ENCODE measurements at places on chromosomes 13 and 19.

DNA sequence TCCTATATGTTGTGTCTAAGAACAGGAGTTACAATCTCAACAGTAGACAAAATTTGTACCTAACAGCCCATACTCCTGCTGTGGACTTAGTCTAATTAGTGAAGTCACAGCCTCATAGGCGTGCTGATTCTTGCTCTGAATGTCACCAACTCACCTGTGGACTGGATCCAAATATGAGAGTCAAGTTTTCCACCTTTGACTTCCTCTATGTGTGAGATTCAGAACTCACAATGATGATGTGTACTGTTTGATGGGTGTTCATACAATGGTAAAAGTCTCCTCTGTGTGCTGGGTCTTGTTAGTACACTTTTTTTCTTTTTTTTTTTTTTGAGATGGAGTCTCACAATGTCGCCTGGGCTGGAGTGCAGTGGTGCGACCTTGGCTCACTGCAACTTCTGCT, 7.8 kb upstream of the ZNF91 start:
- DNase-seq = no peak

DNA sequence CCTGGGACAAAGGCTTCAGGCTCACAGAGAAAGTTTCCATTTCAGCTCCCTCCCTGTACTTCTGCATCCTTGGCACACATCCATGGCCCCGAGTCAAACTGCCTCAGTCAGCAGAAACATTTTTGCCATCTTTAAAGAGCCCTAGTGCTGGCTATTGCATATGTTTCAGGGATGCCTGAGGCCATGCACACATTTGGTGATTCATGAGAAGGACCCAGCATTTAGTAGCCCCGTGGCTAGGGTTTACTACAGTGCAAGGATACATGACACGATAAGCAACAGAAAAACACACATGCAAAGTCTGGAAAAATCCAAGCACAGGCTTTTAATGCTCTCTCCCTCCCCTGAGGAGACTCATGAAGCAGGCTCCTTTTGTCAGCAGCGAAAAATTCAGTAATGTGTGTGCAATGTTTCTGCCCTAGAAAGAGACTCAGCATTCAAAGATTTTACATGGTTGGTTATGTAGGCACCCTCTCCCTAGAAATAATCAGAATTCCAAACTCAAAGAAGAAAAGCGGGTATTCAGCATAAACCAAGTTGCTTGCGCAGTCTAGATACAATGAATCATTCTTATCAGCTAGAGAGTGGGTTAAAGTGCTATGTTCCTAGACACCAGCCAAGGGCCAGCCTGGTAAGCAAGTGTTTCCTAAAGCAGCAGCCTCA, 17.6 kb downstream of the ACOD1 start:
- no peak for DNase-seq

- DNase-seq = no peak
Observed at GRCh38 chr13:28983641-28984040, 163.5 kb downstream of the MTUS2 start.

DNA sequence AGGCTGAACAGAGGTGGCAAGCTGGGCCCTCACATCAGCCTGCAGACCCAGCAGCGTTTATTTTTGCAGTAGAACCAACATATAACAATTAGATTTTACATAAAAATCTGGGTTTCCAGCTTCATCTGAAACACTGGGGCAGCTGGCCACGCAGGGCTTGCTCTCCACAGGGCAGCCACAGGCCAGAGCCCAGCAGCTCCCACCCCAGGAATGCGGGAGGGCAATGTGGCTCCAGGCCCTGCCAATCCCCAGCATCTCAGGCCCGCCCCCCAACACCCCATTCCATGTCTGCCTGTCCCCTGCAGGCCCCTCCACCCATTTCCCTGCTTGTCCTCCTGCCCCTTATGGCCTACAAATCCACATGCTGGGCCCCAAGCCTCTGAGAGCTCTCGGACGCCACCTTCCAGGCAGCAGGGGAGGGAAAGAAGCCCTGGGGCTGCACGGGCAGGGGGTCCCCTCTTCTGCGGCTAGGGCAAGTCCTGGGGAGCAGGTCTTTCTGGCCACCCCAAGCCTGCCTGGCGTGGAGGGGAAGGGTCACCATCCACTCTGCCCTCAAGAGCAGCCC, 15.0 kb upstream of the VSTM2B start:
- DNase-seq = no peak

DNA sequence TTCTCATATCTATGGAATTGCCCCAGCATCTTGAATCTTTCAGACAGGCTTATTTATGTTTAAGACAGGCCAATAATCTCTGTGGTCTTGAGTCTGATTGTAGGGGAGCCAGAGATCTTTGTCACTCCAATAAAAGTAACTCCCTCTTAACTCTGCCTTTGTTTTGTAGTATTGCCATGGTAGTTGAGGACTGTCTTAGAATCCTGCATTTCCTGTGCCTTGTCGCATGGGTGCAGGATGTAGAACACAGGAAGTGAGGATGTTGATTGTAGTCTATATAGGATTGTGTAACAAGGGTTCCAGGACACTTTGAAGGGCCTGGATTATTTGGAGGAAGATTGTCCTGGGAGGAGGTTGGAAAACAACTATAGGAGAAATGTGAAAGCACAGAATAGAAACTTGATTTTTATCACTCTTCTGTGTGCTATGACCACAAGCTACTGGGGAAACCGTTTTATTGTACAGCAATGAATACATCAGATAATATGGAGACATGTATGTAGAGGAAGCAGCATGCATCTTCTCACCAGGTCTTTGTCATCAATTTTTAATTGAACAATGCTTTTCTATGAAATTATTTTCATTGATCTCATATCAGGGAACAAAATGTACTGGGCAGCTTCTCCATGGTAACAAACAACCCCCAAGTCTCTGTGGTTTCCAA, 411.7 kb downstream of the FGF9 start:
- no peak for DNase-seq

DNA sequence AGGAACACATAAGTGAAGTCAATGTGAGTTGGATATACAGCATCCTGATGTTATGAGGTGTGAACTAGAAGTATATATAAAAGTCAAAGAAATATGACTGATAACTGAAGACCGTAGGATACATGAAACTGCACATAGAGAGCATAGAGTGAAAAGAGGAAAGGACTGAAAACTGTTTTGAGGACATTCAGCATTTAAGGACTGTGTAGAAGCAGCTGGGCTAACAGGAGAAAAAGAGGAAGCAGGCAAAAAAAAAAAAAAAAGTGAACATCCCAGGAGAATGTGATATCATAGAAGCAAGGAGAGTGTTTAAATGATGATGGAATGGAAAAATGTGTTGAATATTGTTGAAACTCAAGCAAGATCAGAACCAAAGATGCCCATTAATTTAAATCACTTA, 363.5 kb downstream of the PCDH20 start:
- DNase-seq = no peak

DNA sequence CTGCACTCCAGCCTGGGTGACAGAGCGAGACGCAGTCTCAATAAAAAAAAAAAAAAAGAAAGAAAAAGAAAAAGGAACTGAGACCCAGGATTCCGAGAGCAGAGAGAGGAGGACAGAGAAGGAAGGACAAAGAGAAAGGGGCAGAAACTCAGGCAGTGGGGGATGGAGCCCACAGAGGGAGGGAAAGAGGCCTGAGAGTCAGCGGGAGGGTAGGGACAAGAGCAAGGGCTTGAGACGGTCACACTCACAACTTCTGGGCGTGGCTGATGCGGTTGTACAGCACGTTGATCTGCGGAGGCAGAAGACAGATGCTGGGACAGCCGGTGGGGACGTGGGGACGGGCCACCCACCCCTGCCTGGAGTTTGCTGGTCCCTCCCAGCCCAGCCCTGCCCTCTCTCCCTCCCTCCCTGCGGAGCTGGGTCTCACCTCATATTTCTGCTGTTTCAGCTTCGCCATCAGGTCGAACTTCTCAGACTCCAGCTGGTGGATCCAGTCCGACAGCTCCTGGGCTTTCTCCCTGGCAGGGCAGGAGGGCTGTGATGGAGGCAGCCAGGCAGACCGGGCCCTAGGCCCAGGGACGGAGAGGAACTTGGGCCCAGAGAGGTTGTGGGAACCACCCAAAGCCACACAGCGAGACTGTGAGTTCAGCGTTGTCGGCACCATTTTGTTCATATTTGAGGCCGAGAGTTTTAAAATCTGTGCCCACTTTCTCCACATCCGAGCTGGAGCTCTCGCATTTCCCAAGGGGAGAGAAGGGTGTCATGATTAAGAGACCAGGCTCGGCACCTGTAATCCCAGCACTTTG, 15.2 kb downstream of the TNNT1 start:
- no peak for DNase-seq
